Right lobe of liver (tissue), 6 donors: ENCODE measurements at places on chromosomes 16 and 17. TPM values are rescaled to one million over a fixed set of nuclear protein-coding genes. Genes with fewer than 3 reads are reported as not detected.

The PIRT gene
- total RNA-seq = not detected

The ASB16 gene
- total RNA-seq = not detected

- DNase-seq = no peak
Observed at GRCh38 chr16:87448866-87449265, 44.0 kb downstream of the ZCCHC14 start.

DNA sequence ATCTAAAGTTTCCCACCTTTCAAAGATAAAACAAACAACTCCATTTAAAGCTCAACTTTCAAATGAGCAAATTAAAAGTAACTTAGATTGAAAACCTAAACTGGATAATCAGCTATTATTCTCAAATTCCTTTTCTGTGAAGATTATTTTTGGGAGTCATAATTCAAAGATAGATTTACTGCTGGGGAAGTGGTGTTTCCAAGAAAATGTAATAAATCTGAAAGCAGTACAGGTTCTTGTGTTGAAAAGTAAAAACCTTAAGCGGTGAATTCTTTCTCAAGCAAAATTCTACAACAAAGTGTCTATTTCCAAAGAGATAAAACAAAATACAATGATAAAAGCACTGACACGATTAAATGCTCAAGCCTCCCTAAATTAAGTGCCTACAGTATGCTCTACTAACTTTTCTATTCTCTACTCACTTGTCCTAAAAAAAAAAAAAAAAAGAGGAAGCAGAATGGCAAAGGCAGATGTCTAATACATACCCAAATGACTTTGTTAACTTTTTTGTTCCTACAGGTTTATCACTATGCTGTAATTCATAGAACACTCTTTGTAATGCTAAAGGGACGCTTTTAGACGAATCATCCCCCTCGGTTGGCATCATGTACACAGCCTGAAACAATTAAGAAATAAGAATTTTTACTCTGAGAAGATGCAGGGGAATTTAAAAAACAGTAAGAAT, 34.5 kb downstream of the LITAFD start:
- DNase-seq = no peak

DNA sequence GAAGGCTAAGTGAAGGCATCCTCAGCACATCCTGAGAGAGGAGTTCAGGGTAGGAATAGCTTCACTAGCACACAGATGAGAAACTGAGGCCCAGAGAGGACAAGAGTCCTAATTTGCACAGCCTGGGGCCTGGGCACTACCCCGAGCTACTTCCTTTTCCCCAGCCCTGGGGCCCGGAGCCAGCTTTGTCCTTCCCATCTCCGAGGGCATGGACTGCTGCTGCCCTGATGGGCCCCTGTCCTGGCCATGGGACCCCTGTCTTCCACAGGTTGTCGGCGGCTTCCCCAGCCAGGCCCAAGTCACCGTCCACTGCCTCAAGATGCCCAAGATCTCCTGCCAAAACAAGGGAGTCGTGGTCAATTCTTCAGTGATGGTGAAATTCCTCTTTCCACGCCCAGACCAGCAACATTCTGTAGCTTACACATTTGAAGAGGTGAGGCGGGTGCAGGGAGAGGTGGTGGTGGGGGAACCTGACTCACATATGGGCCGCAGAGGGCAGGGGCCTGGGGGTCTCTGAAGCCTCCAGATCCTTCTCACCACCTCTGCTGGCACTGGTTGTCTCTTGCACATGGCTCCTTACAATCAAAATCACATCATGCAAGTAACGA, 11.4 kb upstream of the NLRC5 start:
- DNase-seq = no peak
